Skin of body (tissue), 3 donors: ENCODE measurements at places on chromosomes 16 and 17. TPM values are rescaled to one million over a fixed set of nuclear protein-coding genes. Genes with fewer than 3 reads are reported as not detected.
A peak's percentile ranks its signal among the peaks of the same experiment; 100 is the strongest.

- DNase-seq: no peak
Measured at GRCh38 chr16:23071196-23072083, 77.8 kb downstream of the USP31 start.

- DNase-seq: no peak
Measured at GRCh38 chr17:40663252-40663651, 1.7 kb downstream of the KRT222 start.

GRCh38 chr17:77528516-77529327 lies 388.0 kb downstream of the SEC14L1 start:
- peak; percentile 36 for DNase-seq

ALOXE3 gene
- 3.2 TPM for total RNA-seq

DNA sequence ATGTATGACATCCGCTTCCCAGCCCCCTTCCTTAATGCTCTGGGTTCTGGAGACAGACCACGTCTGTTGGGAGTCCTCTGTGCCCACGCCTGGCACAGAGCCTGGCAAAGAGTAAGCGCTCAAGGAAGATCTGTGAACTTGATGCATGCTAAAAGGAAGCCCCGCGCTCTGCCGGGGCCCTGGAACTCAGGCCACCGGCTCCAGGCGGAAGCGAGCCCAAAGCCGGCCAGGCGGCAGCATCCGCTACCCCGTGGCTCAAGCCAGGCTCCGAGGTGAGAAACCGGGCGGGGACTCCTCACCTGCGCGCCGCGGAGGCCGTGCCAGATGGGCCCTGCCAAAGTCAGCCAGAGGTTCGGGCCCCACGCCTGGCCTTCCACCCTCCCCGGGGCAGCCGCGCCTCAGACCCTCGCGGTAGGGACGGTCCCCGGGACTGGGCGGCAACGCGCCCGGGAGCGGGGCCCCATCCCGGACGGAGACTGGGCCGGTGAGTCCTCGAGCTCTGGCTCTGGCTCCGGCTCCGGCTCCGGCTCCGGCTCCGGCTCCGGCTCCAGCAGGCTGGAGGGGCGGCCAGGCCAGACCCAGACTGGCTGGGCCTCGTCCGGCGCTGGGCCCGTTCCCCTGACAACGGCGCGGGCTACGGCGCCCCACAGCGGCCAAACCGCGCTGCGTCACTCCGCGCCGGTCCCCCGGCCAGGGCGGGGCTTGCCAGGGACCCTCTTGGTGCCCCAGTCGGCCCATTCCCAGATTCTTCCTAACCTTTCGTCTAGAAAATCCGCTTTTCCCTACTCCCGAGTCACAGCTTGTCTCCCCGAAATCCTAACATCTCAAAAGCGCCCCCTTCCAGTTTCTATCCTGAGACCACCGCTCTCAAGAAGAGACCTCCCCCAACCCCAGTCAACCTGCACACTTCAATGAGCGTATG lies at the start of gene ZDHHC1:
TSS of gene ZDHHC1 (minus strand) at position 606 of the 922 bp plus-strand sequence. CDS start 8,702 bp downstream, outside the sequence.
- peak; percentile 58 for DNase-seq

GRCh38 chr17:2395258-2396181 lies 5.3 kb downstream of the MNT start:
- DNase-seq: no peak

NDRG4 gene
- total RNA-seq: 4.4 TPM

- no peak for DNase-seq
Measured at GRCh38 chr16:79599837-79600637, 500 bp downstream of the MAF start.

DNA sequence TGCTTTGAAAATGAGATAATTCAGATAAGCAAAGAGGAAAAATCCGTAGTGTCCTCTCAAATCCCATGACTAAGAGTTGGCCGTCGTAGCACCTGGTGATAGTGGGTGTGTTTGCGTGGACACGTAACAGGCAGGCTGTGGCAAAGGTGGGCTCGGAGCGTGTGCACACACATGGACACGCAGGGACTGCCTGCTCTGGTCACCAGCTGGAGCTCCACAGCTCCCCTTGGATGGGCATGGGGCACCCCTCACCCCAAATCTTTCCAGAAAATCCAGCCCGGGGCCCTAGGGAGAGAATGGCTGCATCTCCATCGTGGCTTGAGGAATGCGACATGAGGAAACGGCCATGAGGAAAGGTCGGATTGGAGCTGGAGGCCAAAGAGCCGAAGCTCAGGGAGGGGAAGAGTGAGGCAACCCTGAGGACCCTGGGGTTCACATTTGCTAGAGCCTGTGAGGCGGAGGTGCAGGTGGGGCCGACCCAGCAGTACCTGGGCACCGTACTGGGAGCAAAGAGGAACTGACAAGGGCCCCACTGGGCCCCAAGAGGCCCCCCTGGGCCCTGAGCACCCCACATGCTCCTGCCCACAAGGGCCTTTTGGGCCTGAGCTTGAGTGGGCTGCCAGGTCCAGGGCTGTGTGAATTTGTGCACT lies 51.6 kb downstream of the DNAH17 start:
- no peak for DNase-seq

KCNJ16 gene
- total RNA-seq: 0.69 TPM

DNA sequence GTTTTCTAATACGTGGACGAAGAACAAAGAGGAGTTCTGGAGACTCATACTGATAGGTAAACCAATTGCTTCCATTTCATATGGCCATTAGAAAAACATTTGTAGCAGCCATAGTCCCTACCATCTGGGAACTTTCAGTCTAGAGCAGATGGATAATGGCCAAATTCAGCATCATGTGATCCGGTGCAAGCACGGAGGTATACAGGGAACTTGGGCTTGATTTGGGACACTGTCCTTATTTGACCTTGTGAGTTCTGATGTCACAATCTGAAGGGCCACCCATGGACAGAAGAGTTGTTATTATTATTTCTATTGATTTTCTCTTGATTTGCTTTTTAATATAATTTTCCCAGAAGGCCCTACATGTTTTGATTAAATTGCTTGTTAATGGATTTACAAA lies 154.6 kb upstream of the ZNF267 start:
- DNase-seq: no peak

DNA sequence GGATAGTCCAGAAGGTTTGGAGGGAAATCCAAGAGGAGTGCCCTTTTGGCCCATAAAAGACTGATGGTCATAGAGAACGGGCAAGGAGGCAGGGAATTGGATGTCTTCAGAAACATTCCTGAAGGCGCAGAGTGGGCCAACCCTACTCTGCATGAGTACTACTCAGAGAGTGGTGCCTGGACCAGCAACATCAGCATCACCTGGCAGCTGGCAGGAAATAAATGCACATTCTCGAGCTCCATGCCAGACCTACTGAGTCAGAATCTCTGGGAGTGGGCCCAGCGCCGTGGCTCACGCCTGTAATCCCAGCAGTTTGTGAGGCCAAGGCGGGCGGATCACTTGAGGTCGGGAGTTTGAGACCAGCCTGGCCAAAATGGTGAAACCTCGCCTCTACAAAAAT lies 27.1 kb upstream of the SLC39A11 start:
- DNase-seq: no peak

GRCh38 chr17:78170692-78171590 lies 2.6 kb downstream of the SYNGR2 start:
- no peak for DNase-seq

DNA sequence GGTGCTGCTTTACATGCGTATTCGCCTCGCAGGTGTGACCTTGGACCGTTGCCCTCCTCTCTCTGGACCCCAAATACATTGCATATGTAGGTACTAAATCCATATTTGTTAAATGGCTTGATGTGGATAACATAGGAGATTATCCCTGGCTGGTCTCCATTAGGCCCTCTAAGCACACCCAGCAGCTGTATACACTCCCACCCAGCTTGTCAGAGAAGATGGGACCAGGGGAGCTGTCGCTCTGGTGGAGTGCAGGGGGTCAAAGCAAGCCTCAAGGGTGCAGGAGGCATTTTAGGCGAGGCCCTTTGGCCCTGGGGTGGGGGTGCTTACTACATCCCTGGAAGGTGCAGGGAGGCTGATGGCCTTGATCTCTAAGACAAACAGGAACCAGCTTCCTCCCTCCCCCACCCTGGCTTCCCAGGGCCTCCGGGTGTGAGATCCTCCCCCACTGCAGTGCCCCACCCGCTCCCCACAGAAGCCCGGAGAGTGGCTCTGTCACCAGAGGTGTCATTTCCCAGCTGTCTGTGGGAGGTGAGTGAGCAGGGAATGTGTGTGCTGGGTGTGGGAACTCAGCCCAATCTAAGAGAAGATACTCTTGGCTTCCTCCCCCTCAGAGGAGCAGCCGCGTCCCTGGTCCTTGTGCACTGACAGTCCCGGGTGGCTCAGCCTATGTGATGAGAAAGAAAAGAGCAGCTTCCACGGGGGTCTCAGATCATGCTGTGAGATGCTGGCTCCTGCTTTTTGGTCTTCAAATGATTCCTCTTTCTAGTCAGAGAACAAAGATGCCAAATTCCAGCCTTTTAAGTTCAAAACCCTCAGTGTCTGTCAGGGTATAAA lies 1.4 kb upstream of the VAMP2 start:
- no peak for DNase-seq

KRT17 gene
- total RNA-seq: 1,205 TPM

- DNase-seq: no peak
Measured at GRCh38 chr17:67639555-67639954, 78.2 kb upstream of the NOL11 start.

DNA sequence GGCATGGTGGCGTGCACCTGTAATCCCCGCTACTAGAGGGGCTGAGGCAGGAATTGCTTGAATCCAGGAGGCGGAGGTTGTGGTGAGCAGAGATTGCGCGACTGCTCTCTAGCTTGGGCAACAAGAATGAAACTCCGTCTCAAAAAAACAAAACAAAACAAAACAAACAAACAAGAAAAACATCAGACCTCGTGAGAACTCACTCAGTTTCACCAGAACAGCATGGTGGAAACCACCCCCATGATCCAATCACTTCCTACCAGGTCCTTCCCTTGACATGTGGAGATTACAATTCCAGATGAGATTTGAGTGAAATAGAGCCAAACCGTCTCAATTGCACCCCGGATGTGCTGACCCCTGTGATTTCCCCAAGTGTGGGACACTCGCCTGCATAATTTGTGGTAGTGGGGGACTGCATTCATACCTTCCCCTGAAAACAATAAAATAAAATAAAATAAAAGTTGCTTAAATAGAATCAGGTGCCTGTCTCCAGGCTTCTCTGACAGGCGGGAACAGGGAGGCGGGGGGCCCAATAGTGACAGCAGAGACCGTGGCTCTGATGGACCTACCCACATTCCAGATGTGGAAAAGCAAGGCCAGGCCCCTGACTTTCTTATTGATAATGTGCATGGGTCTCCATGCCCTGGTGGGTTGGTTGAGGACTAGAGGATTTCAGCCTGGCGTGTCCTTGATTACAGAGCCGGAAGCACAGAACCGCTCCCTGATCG lies 13.1 kb downstream of the ZSCAN10 start:
- no peak for DNase-seq

GRCh38 chr17:67049025-67049739 lies 4.8 kb downstream of the CACNG1 start:
- DNase-seq: no peak

- no peak for DNase-seq
Measured at GRCh38 chr17:66711881-66712321, 123.0 kb upstream of the CACNG5 start.

MMP2 gene
- total RNA-seq: 228 TPM

- DNase-seq: no peak
Measured at GRCh38 chr16:89094252-89094879, 714 bp downstream of the ACSF3 start.

DNA sequence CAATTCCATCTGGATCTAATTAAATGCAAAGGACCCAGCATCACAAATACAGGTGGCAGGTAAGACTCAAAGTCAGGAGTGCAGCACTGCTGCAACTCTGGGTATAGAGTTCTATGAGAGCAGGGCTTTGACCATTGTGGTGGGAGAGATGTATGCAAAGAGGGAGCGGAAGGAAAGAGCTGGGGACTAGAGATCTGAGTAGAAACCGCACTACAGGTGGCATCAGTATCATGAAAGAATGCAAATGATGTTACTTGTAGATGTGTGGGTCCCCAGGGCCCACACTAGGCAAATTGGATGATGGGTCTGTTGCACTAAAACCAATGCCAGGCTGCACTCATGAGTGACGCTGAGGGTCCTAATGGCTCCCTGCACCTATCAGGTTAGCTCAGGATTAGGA lies 287.1 kb upstream of the ASIC2 start:
- no peak for DNase-seq

DNA sequence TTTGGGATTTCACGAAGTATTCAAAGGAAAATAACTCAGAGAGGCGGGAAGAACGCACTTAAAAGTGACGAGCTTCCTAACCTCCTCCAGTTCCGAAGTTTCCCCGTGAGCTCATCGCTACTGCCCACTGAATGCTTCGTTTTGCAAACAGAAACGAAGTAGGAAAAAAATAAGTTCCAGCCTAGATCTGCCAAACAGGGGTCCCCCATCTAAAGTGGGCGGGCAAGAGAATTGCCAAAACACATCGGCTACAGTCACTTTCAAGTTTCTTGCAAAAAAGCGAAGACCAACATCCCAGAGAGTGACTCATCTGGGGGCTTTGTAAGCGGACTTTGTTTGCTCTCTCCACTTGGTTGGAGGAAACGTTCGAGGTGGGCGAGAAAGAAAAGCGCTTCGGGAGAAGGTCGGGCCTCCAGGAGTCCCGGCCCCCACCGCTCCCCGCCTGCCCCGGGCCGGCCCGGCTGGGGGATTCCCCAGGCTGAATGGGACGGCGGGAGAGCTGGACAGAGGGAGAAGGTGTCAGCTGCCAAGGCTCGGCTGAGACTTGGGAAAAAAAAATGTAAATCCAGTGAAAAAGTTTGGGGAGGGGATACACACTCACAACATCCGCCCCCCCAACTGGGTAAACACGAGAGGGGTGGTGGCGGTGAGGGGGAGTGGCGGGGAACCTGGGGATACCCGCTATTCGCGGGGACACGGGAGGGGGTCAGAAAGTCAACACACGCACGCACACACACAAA lies 1.0 kb downstream of the VEZF1 start:
- peak; percentile 64 for DNase-seq

- DNase-seq: peak; percentile 93
Measured at GRCh38 chr17:50430821-50431618, 5.0 kb downstream of the ACSF2 start.

ACSM3 gene
- total RNA-seq: 5.1 TPM

DNA sequence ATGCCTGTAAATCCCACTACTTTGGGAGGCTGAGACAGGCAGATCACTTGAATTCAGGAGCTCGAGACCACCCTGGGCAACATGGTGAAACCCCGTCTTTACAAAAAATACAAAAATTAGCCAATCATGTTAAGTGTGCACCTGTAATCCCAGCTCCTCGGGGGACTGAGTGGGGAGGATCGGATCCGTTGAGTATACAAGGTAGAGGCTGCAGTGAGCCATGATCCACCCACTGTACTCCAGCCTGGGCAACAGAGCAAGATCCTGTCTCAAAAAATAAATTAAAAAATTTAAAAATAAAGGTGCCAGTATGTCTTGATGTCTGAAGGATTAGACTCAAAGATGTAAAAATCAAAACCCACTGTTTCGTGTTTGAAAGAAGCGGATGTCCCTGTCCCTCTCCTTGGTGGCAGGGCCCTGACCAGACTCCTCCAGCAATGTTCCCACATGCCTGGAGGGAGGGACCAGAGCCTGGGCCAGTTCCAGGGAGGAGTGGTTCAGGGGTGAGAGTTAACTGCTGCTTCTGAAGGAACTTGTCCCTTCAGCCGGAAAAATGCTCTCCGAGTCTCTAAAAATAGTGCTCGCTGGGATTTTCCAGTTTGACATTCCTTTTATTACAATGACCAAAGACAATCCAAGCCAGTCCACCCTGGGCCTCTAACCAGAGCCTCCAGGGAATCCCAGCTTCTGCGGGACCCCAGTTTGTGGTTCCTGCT lies 9.4 kb upstream of the CMTM4 start:
- no peak for DNase-seq

GRCh38 chr17:51456942-51457341 lies 196.6 kb downstream of the UTP18 start:
- DNase-seq: no peak

- DNase-seq: peak; percentile 4
Measured at GRCh38 chr17:36089888-36090836, at the start of gene CCL3. CCL3 (minus strand) TSS chr17:36090143; CDS start chr17:36090058, 85 bp downstream.

ICAM2 gene
- 18.6 TPM for total RNA-seq
